Ovary (tissue), 10 donors: ENCODE measurements at places on chromosomes 2 and 18. TPM values are rescaled to one million over a fixed set of nuclear protein-coding genes. Genes with fewer than 3 reads are reported as not detected.

IL1RN gene
- 0.36 TPM for total RNA-seq

DNA sequence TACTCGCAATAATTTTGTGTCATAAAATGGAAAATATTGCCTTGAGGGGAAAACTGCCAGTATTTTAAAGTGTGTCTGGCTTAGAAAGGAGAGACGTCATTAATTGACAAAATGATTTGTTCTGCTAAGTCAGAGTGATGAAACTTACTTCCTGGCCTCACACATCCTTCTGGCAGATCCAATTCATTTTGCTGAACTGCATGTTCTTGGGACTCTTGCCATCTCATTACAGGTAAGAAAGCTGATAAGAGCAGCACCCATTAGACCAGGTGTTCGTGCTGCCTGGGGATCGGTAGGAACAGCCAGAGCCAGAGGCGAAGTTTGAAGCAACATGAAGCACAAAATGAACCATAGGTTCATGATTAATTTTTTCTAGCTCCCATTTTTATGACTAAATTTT, 38.0 kb downstream of the KCNE4 start:
- DNase-seq: no peak
- H3K4me3 ChIP-seq: no peak overlapping the region
- H3K27me3 ChIP-seq: no peaks in the 10 kb centered on the region
- no peak overlapping the region for H3K27ac ChIP-seq

DNA sequence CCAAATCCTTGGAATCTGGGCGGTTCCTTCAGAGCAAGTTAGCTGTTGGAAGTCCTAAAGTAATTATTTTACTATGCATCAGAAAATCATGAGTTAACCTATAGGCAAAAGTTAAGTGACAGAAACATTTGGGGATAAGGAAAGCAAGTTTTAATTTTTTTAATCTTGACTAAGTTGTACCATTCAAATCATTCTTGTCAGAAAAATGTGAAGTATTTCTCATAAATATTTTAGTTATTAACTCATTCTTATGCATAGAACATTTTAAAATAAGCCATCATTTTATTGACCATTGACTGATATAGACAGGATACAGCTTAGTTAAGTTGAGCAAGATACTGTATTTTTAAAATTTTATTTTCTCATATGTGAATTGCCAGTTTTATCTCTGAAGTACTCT, 98.2 kb upstream of the FOSL2 start:
- H3K27me3 ChIP-seq: no peaks in the 10 kb centered on the region
- no peak for DNase-seq
- H3K4me1 ChIP-seq: no peaks in the 10 kb centered on the region
- H3K27ac ChIP-seq: no peak overlapping the region

TOGARAM2 gene
- 1.1 TPM for total RNA-seq

- no peaks in the 10 kb centered on the region for H3K36me3 ChIP-seq
- H3K4me3 ChIP-seq: no peak overlapping the region
- H3K4me1 ChIP-seq: no peaks in the 10 kb centered on the region
- no peak overlapping the region for H3K27ac ChIP-seq
- no peaks in the 10 kb centered on the region for H3K27me3 ChIP-seq
- no peak for DNase-seq
These were observed 233.8 kb downstream of the ICOS start for GRCh38 chr2:204170411-204170810.

BMP10 gene
- not detected for total RNA-seq

GRCh38 chr2:28292491-28292890, 100.2 kb upstream of the FOSL2 start:
- peaks cover 2% of the 10 kb centered on the region for H3K4me1 ChIP-seq
- no peak overlapping the region for H3K27ac ChIP-seq
- DNase-seq: no peak
- H3K4me3 ChIP-seq: no peak overlapping the region
- H3K27me3 ChIP-seq: no peaks in the 10 kb centered on the region
- no peaks in the 10 kb centered on the region for H3K36me3 ChIP-seq

DNA sequence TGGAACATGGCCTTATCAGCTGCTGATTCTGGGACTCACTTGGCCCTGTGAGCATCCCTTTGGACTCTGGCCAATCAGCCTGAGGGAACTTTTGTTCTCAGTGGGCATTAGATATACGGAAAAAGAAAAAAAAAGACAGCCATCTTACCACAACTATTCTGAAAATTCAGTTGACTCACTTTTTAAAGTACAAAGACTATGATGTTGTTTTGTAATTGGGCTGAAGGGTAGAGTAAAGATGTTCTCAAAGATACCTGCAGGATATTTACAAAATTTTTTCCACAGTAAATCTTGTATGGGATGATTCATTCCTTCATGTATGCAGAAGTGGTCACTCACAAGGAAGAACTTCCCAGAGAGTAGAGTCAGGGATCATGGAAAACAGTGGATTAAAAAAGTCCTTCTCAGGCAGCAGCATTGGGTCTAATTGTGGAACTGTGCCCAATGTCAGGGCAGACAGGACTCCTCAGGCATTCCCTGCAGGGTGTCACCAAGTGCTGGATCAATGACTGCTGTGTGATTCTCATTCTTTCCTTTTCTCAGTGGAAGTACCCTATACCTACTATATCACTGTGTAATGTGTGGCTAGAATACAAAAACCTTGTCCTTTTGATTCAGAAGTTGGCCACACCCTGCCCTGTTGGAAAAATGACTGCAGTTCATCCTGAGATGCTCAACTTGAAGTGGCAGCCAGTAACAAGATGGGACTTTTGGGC, 35.4 kb downstream of the SULT1C4 start:
- no peak overlapping the region for H3K27ac ChIP-seq
- no peak for DNase-seq
- no peaks in the 10 kb centered on the region for H3K27me3 ChIP-seq
- no peaks in the 10 kb centered on the region for H3K4me1 ChIP-seq
- no peaks in the 10 kb centered on the region for H3K36me3 ChIP-seq
- no peak overlapping the region for H3K4me3 ChIP-seq

- no peaks in the 10 kb centered on the region for H3K36me3 ChIP-seq
- H3K27me3 ChIP-seq: no peaks in the 10 kb centered on the region
- no peaks in the 10 kb centered on the region for H3K4me1 ChIP-seq
- no peak overlapping the region for H3K27ac ChIP-seq
These were observed 23.5 kb downstream of the B3GNT7 start for GRCh38 chr2:231418820-231419640.

POTEC gene
- not detected for total RNA-seq

GRCh38 chr2:34266908-34267697, 668.0 kb upstream of the FAM98A start:
- no peak overlapping the region for H3K27ac ChIP-seq
- H3K27me3 ChIP-seq: no peaks in the 10 kb centered on the region
- no peaks in the 10 kb centered on the region for H3K4me1 ChIP-seq

SDC1 gene
- 4.5 TPM for total RNA-seq

DNA sequence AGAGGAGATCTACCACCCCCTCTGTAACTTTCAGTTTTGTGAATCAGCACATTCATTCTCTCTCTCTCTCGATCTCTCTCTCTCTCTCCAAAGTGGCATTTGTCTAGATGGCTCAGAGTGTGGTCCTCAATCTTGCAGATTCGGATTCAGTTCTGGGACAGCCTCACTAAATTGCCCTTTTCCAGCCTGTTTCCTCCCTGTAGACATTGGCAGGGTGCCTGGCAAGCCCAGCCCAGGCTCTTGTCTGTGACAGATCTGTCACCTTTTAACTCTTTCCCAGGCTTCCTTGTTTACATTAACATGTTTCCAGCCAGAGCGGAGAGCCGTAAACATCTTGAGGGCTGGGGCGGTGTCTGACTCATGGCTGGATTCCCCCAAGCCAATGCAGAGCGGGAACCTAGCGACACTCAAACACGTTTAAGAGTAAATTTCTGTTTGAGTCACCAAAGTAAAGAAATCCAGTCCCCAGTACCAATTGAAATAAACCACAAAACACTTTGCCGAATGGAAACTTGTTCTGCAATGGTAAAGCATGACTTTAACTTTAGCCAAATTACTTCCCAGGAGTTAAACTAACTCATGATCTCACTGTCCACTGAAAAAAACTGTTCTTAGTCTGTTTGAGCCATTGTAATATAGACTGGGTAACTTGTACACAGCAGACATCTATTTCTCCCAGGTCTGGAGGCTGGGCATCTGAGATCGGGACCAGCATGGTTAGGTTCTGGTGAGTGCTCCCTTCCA, 6.6 kb upstream of the CYP27C1 start:
- no peak overlapping the region for H3K27ac ChIP-seq
- no peak overlapping the region for H3K4me3 ChIP-seq
- no peak for DNase-seq
- H3K27me3 ChIP-seq: no peaks in the 10 kb centered on the region
- no peaks in the 10 kb centered on the region for H3K36me3 ChIP-seq
- no peaks in the 10 kb centered on the region for H3K4me1 ChIP-seq

DNA sequence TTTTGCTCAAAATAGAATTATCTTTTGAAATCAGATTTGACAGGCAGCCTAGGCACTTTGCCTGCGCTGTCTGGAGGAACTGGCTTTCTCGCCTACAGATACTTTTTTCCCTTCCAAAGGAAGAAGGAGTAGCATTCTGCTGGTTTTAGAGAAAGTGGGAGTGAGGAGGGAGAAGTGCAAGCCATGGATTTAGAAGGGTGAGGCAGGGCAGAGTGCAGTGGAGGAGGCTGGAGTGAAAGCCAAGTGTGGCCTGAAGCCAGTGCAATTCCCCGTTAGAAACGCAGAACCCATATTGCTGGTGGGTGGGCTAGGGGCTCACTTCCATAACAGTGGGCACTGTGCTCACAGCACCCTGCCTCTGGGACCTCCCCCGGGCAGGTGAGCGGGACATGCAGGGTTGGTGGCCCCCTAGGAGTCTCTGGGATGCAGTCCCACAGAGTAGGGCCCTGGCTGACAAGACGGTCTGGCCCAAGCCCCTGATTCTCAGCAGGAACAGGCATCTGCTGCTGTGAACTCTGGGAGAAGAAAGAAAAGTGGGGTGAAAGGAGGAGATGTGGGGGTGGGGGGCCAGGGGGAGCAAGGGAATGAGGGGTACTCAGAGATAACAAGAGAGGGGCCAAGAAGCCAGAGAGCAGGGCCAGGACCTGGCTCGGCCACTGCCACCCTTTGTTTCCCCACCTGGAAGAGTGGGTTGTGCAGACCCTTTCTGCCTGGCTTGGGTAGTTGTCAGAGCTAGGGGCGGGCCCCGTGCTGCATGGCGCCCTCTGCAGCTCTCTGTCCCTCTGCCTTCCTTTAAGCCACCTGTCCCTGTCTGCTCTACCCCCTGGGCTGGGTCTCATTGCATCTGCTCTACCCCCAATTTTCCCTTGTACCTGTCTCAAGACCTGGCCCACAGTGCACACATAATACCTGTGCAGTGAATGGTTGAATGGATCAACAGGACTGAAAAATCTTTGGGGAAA, 273.5 kb upstream of the HS6ST1 start:
- H3K4me1 ChIP-seq: no peaks in the 10 kb centered on the region
- no peak for DNase-seq
- no peaks in the 10 kb centered on the region for H3K27me3 ChIP-seq
- H3K27ac ChIP-seq: no peak overlapping the region
- no peak overlapping the region for H3K4me3 ChIP-seq
- no peaks in the 10 kb centered on the region for H3K36me3 ChIP-seq

GRCh38 chr2:159725713-159726112, 13.4 kb downstream of the MARCHF7 start:
- no peaks in the 10 kb centered on the region for H3K27me3 ChIP-seq
- no peak overlapping the region for H3K4me3 ChIP-seq
- no peaks in the 10 kb centered on the region for H3K36me3 ChIP-seq
- H3K27ac ChIP-seq: no peak overlapping the region
- no peak for DNase-seq

DNA sequence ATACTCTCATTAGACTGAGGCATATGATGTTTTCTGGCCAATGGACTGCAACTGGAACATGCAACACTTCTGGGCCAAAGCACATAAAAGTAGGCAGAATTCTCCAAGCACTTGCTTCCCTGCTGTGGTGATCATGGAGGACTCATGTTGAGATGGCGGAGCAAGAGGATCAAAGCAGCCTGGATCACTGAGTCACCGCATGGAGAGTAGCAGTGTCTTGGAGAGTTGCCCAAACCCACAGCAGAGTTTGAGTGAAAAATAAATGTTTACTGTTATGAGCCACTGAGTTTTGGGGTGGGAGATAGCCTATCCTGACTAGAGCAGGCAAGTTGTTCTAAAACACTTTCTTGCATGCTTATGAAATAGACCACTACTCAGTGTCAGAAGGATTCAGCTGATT, 359.5 kb downstream of the ZNF521 start:
- H3K27ac ChIP-seq: no peak overlapping the region
- H3K27me3 ChIP-seq: no peaks in the 10 kb centered on the region
- no peak for DNase-seq

GRCh38 chr2:185384822-185385560, 353.6 kb upstream of the FSIP2 start:
- H3K27me3 ChIP-seq: no peaks in the 10 kb centered on the region
- no peak for DNase-seq
- no peak overlapping the region for H3K27ac ChIP-seq
- H3K4me3 ChIP-seq: no peak overlapping the region
- H3K4me1 ChIP-seq: no peaks in the 10 kb centered on the region

DNA sequence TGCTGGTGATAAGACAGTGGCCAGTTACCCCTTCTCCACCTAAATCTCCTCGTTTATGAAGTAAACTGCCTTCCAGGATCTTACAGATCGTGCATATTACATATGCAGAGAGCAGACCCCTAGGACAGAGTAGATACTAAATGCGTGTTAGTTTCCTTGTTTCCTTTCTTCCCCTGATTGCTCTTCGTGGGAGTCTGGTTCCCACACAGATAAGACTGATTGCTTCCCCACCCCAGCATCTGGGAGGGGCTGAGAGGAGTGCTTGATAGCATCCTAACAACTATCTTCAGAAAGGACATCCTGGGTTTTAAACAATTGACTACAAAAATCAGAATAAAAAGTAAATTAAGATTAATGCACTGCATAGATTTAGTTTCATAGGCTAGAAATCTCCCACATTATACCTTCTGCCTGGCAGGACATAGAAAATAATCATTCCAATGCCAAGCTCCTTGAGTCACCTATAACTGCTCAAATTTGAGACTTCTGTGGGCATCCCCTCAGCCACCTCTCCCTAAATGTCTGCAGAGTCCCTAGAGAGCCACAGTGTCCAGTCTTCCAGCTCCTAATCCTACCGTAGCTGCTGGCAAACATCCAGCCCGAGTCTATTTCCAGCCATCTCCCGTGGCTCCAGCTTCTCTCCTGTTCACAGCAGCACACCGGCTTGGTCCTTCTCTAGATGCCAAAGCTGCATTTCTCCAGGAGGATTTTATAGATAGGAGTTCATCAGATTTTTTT, 128.3 kb downstream of the LRRC30 start:
- no peak overlapping the region for H3K27ac ChIP-seq
- H3K4me3 ChIP-seq: no peak overlapping the region
- H3K4me1 ChIP-seq: no peaks in the 10 kb centered on the region

TSGA10 gene
- 8.6 TPM for total RNA-seq
